ENCODE measurements at places on chromosomes 4 and X. TPM values are rescaled to one million over a fixed set of nuclear protein-coding genes. Genes with fewer than 3 reads are reported as not detected.

GRCh38 chr4:141724646-141725045 lies 88.3 kb downstream of the IL15 start:
- DNase-seq: no peak

DNA sequence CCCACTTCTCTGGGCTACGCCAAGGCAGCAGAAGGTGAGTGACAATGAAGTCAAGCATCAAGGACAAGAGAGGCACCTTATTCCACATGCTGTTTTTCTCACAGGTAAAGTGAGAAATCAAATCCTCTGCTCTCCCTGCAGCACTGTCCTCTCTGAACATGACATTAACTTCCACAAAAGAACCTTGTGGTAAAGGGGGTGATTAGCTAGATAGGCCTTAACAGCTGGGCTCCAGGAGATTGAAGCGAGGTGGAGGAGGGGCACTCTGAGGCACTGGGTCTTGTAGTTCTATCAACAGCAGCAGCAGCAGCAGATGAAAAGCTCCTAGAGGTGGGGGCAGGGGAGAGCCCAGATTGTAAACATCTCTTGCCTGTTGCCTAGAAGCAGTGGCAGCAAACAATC lies 96.8 kb upstream of the CXXC4 start:
- DNase-seq: peak; percentile 69

DNA sequence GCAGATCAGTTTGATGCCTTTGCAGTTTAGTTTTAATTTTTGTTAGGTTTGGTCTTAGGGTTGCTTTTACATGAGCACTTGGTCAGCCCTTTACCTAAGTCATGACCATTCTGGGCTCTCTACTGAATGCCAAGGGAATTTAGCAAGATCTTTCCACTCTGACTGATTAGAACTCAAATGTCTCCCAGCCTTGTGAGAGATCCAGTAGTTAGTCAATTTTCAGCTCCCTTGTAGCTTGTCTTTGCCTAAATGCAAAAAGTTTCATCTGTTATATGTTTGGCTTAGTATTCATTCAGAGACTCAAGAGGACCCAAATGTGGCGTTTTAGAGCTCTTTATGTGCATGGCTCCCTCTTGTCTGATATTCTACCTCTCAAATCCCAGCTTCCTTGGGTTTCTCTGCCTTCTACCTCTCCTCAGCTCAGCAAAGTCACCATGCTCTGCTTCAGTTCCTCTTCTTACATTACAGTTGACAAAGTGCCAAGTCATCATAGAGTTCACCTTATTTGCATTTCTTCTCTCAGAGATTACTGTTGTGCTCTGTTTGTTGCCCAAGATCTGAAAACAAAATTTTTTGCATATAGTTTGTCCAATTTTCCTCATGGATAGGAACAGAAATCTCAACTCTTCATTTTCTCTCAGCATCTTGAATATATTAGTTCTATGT lies 17.5 kb upstream of the JAKMIP1 start:
- DNase-seq: no peak

GRCh38 chr4:678331-679103 lies 4.2 kb downstream of the MYL5 start:
- DNase-seq: no peak

- peak; percentile 85 for DNase-seq
Observed at GRCh38 chr4:150722908-150723362, 141.0 kb downstream of the MAB21L2 start.

DNA sequence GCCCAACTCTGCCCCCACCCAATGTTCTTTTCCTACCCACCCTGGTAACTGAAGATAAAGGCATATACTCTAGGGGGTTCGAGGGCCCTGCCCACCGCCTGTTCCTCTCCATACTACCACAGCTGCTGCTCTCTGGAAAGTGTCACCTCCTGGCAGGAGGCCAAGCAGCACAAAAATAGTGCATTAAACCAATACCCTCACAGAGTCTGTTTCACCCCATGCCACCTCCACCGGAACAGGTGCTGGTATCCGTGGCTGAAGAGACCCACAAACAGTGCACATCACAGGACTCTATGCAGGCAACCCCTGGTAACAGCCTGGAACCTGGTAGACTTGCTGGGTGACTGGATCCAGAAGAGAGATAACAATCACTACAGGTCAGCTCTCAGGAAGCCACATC lies 85.1 kb upstream of the CTSO start:
- no peak for DNase-seq

GRCh38 chr4:87977521-87978278 lies 2.2 kb downstream of the SPP1 start:
- DNase-seq: no peak

DNA sequence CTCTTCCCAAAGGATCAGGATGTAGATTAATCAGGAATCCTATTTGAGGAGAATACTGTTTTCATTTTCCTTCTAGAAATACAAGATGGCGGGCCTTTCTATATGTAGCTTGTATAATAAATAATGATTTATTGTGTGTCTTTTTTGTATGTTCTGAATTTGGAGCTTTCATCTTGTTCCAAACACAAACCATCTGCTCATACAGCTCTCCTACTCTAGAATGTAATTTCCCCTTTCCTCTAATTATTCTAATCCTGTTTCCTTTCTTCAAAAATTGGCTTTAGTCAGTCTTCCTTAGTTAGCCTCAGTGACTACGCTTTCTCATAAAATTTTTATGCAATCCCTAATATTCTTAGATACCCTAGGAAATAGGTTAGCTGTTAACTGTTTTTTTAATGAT lies 422.2 kb downstream of the INPP4B start:
- DNase-seq: no peak

- DNase-seq: no peak
Observed at GRCh38 chrX:139739138-139739537, 31.2 kb upstream of the MCF2 start.

DCLK2 gene
- total RNA-seq: 9.4 TPM

PHOX2B gene
- total RNA-seq: 0.33 TPM

GLRA2 gene
- total RNA-seq: not detected

CCDC158 gene
- total RNA-seq: 0.41 TPM

Data from sigmoid colon (tissue), 7 donors.